Posterior vena cava (tissue), 2 donors: ENCODE measurements at places on chromosomes 2 and 18. TPM values are rescaled to one million over a fixed set of nuclear protein-coding genes. Genes with fewer than 3 reads are reported as not detected.

- no peak for DNase-seq
Measured at GRCh38 chr2:143347271-143347695, 218.1 kb downstream of the ARHGAP15 start.

DNA sequence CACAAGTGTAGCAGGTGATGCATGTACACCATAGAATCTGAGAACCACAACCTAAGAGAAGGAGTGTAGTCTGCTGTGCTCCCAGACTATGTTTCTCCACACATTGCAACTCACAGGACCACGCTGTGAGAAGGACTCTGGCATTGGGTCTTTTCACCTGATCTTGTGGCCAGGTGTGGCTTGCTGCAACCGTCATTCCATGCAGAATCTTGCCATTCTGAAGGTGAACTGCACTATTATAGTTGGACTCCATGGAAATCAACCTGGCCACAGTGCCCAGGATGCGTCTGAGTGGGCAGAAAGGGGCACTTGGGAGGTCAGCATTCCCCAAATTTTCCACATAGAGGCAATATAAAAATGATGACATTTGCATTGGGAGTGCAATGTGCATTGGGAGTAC, 122.2 kb downstream of the CAPN13 start:
- peak; percentile 42 for DNase-seq

DNA sequence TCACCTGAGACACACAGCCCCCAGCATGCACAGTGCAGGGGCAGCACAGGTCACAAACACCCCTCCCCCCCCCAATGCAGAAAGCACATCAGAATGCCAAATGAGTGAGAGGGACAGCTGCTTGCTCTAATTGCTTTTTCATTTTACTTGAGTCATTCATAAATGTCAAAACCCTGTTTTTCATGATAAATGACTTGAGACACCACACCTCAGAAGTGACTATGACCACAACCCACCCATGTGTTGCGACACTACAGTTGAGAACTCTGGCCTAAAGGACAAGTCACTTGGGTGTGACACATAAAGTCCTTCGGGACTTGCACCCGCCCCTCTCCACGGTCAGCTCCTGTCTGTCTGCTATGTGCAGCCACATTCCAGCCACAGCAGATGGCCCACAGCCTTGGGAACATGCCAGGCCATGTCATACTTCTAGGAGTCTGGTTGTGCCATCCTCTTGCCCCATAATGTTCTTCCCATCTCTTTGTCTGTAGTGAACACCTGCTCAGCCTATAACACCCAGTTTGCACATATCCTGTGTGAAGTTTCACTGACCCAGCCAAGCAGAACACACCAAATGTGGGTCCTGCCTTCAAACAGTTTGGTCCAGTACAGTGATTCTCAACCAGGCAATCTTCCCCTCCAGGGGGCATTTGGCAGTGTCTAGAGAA, 30.2 kb upstream of the RIOK3 start:
- no peak for DNase-seq

- DNase-seq: peak; percentile 63
Measured at GRCh38 chr2:217966423-217967070, 36.2 kb downstream of the TNS1 start.

DNA sequence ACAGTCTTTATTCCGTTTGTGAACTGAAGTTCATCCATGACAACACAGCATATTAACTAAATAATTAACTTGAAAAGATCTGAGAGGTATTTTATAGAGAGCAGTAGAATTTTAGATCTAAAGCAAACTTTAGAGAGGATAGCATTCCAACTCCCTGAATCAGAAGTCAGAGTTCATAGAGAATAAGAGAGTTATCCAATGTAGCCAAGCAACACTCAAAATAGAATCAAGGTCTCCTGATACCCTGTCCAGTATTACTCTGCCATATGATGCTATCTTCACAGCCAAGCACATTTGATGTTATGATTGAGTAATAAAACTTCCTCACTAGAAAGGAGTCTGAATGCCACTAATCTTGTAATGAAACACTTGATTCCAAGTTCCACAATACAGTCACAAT, 55.5 kb downstream of the RIT2 start:
- DNase-seq: no peak

GRCh38 chr2:60333264-60333663, 220.2 kb downstream of the BCL11A start:
- no peak for DNase-seq

GRCh38 chr2:105378921-105379383, 19.9 kb downstream of the FHL2 start:
- no peak for DNase-seq

- DNase-seq: no peak
Measured at GRCh38 chr2:135931776-135932443, 53.5 kb downstream of the DARS1 start.

- no peak for DNase-seq
Measured at GRCh38 chr2:152051436-152051835, 47.4 kb downstream of the CACNB4 start.

- DNase-seq: no peak
Measured at GRCh38 chr2:147030966-147031720, 813.7 kb upstream of the ACVR2A start.

The CAPN14 gene
- 0.14 TPM for total RNA-seq

The SH3RF3 gene
- total RNA-seq: 10.1 TPM
